Karpas-422 (cell line): ENCODE measurements at places on chromosomes 16 and 17. TPM values are rescaled to one million over a fixed set of nuclear protein-coding genes. Genes with fewer than 3 reads are reported as not detected.

The CHP2 gene
- not detected in 2 replicates for total RNA-seq

The INCA1 gene
- total RNA-seq: not detected in 2 replicates

The SNAI3 gene
- 1.3 and 1.4 TPM in 2 replicates for total RNA-seq

The CLEC3A gene
- 0.47 TPM in 1 of 2 replicates, not detected in the other for total RNA-seq

The SLC38A7 gene
- total RNA-seq: 6.4 and 6.7 TPM in 2 replicates

- H3K27me3 ChIP-seq: no peaks in the 10 kb centered on the region
- no peak for DNase-seq
- no peaks in the 10 kb centered on the region for H3K4me1 ChIP-seq
- no peak overlapping the region for H3K4me3 ChIP-seq
These were observed 41.4 kb upstream of the VWA3A start for GRCh38 chr16:22050963-22051362.

GRCh38 chr16:11907160-11907970 lies 8.4 kb downstream of the GSPT1 start:
- H3K36me3 ChIP-seq: peaks cover 10% of the 10 kb centered on the region
- no peak overlapping the region for H3K4me3 ChIP-seq
- DNase-seq: no peak
- H3K27ac ChIP-seq: no peak overlapping the region
- peaks cover 9% of the 10 kb centered on the region for H3K4me1 ChIP-seq

GRCh38 chr17:76074390-76075363 lies at the start of gene GALR2:
Gene GALR2 (plus strand): TSS chr17:76074781. CDS start chr17:76074884, 103 bp downstream.
- no peaks in the 10 kb centered on the region for H3K36me3 ChIP-seq
- no peak within 1 kb of the TSS for H3K27ac ChIP-seq
- no peaks in the 10 kb centered on the region for H3K27me3 ChIP-seq
- H3K4me3 ChIP-seq: no peak within 1 kb of the TSS

DNA sequence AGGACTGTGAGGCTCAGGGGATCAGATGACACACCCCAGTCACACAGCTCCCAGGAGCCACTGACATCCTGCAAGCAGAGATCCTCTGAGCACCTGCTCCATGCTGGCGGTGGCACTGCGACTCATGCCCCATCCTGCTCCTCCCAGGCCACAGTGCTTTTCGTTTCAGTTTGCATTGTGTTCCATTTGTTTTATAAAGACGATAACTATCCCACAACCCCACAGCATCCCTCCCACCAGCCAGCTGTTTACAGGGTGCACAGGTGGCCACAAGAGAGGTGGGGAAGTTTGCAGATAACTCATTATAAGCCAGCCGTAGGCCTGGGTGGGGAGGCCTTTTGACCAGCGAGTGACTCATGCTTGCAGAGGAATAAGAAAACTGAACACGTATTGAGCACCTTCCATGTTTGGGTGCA lies 28.2 kb downstream of the BCO1 start:
- no peaks in the 10 kb centered on the region for H3K27me3 ChIP-seq
- no peak overlapping the region for H3K27ac ChIP-seq
- no peaks in the 10 kb centered on the region for H3K4me1 ChIP-seq
- no peaks in the 10 kb centered on the region for H3K36me3 ChIP-seq
- no peak for DNase-seq
- H3K4me3 ChIP-seq: no peak overlapping the region
